ENCODE measurements at places on chromosomes 1 and 21.

GRCh38 chr21:26441149-26441548, 131.9 kb downstream of the CYYR1 start:
- no peak for DNase-seq

DNA sequence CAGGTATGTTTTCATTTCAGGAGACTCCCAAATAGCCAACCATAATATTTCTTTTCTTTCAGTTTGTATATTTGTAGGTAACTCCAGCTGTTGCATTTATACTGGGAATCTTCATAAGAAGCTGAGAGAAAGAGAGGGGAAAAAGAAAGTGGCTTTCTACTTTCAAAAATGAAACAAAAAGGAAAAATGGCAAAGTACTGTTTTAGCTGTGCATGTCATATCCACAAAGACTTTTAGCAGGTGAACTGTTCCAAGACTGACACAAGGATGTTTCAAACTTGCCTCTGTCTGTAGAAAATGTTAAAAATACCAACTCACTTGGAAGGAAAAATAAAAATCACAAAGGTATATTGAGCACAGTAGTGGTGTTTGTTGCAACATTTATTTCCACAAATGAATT, 41.9 kb upstream of the CACYBP start:
- DNase-seq: no peak

- DNase-seq: no peak
Observed at GRCh38 chr1:214660190-214660589, 57.2 kb downstream of the CENPF start.

DNA sequence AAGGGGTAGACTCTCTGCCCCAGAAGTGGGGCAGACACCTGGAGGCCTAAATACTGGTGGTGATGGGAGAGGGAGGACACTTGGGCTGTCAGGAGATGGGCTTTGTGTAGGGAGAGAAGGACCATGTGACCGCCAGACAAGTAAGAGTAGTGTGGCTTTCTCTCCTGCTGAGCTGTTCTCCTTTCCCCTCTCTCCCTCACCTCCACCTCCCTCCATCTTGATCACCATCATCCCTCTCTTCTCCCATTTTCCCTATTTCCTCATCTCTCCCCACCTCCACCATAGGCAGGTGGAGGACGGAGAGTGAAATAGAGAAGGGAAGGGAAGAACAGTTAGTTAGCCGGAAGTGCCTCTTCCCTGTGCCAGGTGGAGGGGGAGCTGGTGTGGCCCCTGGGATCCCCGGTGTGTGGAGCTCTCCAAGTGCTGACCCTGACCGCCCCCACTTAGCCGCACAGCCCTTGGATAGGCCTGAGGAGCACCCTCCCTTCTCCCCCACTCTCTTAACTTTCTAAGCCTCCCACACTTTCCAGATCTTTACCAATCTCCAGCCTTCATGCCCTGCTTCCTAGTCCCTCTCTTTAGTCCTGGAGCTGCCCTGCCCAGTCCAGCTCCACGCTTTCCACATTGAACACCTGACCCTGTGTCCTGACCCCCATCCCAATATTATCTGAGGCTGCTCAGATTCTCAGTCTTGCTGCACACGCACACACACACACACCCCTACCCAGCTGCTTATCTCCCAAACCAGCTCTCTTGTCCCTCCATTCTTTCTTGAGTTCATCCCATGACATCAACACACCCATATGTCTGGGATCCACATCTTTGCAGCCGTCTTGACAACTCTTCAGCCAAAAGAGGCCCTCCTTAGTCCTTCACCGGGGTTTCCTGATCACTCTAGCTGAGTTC, 1.5 kb downstream of the CELF3 start:
- DNase-seq: no peak

DNA sequence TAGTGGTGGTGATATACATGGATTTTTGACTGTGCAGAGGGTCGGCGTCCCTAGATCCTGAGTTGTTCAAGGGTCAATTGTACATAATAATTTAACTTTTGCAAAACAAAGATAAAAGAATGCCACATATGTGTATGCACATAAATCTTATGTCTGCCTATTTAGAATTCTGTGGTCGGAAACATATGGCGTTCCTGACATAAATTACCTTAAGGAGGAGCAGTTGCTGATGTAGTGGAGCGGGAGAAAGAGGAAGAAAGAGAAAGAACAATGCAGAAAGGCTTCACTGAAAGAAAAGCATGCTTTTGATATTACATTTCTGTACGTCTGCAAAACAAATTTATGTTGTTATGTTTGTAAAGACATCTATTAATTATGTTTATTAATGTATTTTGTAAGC, 40.0 kb downstream of the S1PR1 start:
- no peak for DNase-seq

DNA sequence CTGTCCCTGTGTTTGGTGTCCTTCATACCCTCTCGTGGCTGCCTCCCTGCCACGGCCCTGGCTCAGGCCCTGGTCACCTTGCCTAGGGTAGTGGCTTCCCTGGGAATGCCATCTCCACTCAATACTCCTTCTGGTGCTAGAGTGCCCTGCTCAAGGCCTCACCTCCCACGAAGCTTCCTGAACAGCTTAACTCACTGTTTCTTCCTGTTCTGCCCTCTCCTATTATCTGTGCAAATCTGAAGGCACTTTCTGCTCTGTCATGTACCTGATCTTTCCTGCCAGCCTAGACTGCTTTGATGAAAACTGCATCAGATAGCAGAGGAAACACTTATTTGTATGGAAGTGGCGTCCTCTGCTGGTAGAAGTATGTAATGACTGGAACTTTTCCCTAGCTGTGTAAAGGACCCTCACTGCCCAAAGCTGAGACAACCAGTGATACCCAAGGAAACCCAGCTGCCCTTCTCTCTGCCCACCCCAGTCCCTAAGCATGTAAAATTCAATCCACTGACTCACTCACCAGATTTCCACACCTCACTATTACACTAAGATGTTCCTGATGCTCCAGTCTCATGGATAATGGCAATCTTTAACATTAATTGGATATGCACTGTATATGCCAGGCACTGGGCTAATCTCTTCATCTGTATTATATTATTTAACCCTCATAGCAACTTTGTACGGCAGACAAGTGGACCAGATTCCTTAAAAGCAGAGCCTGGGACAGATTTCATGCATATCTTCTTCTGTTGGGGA, 36.2 kb upstream of the BTG2 start:
- DNase-seq: peak; percentile 65

- DNase-seq: peak; percentile 77
Observed at GRCh38 chr1:68051475-68051874, 1.0 kb upstream of the DIRAS3 start.

DNA sequence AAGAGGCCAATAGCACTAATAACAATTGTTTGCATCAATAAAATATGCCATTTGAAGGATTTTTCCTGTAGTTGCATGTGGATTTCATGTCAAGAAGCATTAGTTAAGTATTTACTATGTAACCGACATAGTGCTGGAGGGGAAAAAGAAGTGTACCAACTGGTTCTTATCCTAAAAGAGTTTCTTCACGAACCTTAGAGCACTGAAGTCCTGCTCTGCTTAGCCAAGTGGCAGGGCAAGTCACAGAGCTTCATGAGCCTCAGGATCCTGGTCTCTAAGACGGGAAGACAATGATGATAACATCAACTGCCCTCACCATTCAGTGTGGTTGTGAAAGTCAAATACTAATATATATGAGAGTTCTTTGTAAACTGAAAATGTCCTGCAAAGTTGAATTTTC, 14.1 kb downstream of the KIAA0040 start:
- DNase-seq: no peak

All from tibial artery (tissue), 4 donors.